ENCODE measurements at places on chromosomes 5 and 9.

DNA sequence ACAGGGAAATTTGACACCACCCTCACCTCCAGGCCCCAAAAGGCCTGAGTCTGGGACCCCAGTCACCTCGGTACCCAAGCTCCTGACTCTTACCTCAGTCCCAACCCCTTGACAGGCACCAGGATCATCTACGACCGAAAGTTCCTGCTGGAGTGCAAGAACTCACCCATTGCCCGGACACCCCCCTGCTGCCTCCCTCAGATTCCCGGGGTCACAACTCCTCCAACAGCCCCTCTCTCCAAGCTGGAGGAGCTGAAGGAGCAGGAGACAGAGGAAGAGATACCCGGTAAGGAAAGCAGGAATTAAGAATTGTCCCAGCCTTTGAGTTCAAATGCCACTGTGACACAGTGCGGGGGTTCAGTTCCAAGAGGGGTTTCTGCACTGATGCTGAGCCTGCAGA, 1.3 kb downstream of the EIF4EBP3 start:
- no peak for DNase-seq

GRCh38 chr9:113570749-113571711, 107.5 kb downstream of the RGS3 start:
- DNase-seq = no peak

DNA sequence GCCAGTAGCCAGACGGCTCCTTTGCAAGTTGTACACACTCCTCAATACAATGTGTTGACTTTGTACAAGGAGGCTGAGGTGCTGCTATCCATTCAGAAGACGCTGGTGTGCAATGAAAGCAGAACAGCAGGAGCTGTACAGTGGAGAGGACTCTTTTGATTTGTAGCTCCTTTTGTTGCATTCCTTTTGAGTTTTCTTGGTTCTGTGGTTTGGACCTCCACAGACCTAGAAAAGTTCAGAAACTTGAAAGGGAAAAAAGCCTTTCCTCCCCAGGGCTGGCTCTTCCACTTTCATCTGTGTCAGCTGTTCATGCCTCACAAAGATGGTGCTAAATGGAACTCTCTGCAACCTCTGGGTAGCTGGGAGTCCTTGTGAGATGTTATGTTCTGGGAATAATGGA, 117.4 kb downstream of the MAT2B start:
- no peak for DNase-seq

DNA sequence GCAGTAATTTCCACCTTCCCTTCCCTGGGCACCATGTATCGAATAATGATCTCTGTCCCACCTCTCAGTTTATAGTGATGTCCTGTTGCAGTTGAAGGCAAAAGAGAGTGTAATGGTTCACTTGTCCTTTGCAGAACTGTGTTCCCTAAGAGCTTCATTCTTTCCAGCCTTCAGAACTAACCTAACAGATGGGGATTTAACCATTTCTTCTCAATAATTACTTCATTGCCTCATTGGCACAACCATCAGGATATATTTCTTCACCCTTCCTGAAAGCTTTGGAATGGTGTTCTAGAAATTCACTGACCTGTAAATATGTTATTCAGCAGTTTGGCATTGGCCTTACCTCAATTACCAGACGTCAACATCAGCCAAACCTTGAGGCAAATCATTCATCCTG, 83.9 kb upstream of the PRRC1 start:
- no peak for DNase-seq

DNA sequence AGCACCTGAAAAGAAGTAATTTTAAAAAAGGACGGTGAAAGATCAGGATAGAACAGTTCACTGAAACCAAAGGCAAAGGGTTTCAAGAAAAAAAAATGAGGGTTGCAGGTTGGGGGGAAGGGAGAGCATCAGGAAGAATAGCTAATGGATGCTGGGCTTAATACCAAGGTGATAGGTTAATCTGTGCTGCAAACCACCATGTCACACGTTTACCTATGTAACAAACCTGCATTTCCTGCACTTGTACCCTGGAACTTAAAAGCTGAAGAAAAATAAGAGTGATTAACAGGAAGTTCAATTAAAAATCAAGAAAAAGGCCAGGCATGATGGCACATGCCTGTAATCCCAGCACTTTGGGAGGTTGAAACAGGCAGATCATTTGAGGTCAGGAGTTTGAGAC, 44.1 kb upstream of the RNF38 start:
- DNase-seq = no peak

GRCh38 chr5:6745706-6746222, 32.5 kb downstream of the TENT4A start:
- no peak for DNase-seq

GRCh38 chr5:162227075-162227474, 159.5 kb downstream of the GABRG2 start:
- no peak for DNase-seq

- no peak for DNase-seq
These were observed 171.9 kb downstream of the ENTREP1 start for GRCh38 chr9:69496846-69497450.

DNA sequence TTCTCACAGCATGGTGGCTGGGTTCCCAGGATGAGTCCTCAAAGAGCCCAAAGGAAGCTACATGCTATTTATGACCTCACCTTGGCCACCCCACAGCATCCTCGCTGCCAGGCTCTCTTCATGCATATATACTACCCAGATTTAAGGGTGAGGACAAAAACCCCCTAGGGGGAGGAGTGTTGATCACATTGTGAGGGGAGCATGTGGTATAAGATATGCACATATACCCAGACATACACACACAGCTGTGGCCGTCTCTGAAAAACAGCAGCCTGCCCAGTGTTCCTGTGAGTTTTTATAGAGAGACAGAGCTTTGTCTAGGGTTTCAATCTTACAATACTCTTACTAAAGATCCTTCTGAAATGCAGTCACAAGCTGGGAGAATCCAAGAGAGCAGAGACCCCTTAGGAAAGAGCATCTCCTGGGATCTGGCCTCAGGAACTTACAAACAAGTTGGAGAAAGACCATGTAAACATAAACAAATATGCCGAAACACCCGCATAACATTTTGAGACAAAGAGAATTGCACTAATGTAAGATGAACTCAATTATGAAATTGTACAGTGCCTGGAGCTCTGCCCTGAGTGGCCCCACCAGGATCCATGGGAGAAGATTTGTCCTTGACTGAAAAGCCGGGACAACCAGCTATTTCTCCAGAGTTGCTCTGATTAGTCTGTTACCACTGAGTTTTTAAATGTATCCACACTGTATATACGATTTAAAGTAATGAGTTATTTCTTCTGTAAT, 146.4 kb downstream of the GADD45G start:
- no peak for DNase-seq

GRCh38 chr5:140575309-140575708, 10.7 kb downstream of the SLC35A4 start:
- DNase-seq = no peak

- no peak for DNase-seq
These were observed 92.6 kb upstream of the GAS1 start for GRCh38 chr9:87039809-87040392.

DNA sequence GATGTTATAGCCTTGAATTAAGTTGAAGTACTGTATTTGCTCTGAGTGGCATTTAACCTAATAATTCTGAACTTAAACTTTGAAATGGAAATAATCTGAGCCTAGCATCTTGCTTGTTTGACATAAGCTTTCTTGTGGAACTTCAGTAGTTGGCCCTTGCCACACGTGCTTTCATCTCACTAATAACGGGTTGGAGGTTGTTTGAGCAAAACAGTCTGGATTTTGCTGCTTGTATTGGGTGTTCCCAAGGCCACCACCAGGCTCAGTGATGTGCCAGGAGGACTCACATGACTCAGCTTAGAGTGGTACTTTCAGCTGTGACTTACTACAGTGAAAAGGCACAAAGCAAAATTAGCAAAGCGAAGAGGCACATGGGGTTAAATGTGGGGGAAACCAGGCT, 35.7 kb downstream of the SECISBP2 start:
- DNase-seq = no peak

DNA sequence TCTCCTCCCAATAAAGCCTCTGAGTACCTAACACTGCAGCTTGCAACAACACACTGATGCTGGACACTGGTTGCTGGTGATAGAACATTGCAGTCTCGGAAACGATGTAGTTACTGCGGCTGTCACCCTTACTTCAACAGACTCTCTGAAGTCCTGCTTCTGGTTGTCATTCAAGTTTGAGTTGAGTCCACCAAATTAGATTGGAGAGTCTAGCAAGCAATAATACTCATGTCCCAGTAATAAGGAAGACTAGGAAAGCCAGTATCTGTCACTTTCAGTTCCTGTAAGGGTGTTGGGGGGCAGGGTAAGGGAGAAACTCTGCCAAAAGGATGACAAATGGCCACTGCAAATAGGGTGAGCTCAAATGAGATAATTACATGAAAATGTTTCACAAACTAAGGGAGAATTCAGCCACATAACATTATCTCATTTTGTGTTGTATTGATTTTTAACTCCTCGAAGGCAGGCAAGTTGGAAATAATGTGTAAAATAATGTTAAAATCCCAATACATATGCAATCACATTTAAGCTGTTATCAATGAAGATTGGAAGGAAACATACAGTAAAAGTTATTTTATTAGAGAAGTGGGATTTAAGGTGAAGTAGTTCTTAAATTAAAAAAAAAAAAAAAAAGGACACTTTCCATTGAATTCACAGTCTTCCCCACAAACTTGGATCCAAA, 849 bp upstream of the IFT74 start:
- no peak for DNase-seq

DNA sequence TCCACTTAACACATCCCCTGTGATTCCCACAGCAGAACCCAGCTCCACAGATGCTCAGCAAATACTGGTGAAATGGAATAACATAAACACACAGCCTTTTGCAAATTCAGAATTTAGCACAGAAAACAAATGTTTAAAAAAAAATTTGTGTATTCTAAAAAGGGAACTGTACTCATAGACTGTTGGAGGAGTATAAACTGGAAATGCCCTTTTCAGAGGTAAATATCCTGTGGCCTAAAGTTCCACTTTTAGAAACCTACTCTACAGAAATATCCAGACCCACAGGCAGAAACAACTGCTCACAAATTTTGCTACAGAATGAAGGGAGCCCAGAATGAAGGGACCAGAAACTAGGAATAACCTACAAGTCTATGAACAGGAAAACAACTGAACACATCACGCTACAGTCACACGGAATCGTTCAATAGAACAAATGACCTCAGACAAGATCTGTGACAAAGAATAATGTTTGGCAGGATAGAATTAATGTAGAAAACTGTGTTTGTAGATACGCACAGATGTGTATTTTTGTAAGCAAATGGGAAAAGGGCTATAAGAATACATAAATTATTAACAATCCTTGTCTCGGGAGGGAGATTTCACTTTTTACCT, 78.5 kb downstream of the SHB start:
- DNase-seq = no peak

GRCh38 chr5:69293882-69294281, 38.7 kb downstream of the CCDC125 start:
- DNase-seq = no peak
